Pancreas (tissue), 10 donors: ENCODE measurements at places on chromosomes 16 and 17. TPM values are rescaled to one million over a fixed set of nuclear protein-coding genes. Genes with fewer than 3 reads are reported as not detected.

DNA sequence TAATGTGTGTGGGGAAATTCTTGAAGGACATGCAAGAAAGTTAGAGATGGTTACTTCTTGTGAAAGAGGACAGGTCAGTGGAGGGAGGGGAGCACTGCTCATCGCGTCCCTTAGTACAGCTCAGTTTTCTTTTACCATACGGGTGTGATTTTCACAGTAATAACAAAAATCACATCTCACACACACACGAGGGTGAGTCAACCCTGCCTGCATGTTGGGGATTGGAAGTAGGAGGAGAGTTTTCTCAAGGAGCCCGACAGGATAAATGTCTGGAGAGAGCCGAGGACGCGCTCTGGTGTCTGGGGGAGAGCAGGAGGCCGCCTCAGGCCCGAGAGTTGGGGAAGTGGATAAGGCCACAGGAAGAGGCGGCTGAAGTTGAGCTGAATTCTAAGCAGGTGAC lies 16.4 kb downstream of the PLCD3 start:
- no peak for DNase-seq

GRCh38 chr16:72025404-72026114 lies 17.0 kb downstream of the DHODH start:
- DNase-seq = no peak

- no peak for DNase-seq
Observed at GRCh38 chr16:85735225-85735635, 15.7 kb downstream of the C16orf74 start.

GRCh38 chr16:868846-869822 lies 68.6 kb upstream of the GNG13 start:
- DNase-seq = no peak

DNA sequence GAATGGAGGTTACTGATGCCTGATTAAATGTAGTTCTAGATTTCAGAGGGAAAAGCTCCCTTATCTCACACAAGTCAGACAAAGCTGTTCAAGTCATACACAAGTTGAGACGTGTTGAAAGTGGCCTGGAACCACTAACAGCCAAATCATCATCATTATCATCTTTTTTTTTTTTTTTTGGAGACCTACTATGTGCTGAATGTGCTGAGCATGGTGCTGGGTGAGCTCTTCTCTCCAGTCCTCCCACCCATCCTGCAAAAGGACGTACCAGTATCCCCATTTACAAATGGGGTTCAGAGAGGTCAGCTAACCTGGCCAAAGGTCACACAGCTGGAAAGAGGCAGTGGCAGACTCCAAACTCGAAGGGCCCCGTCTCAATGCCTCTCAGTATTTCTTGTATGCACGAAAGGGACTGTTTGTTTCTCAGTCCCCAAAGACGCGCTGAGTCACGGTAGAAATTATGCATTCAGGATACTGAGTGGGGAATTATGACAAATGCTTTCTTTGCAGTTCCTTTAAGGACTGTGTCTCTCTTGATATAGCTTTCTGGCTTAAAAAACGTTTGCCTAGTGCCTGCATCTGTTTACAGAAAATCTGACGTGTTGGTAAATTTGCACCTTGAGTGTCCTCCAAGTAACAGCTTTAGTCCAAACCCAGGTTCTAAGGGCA lies 235.5 kb downstream of the XYLT1 start:
- no peak for DNase-seq

GRCh38 chr17:65455972-65456343 lies 105.5 kb downstream of the AXIN2 start:
- DNase-seq = no peak

- DNase-seq = no peak
Observed at GRCh38 chr17:72266112-72266775, 145.4 kb downstream of the SOX9 start.

DNA sequence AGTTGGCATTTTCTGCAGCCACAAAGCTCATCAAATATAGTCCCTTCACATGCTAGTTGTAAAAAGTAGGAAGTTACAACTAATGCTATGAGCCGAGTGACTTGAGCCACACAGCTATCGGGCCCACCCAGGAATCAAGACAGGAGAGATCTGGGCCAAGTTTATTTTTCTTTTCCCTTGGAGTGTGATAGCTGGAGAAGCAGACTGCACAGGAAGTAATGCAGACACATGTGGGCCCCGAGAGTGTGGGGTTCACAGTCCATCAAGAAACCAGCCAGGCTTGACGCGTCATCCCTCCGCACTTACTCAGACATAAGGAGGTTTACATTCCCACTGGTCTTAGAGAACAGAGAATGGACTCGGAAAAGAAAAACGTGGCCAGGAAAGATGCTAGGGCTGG lies 403.1 kb upstream of the CDH11 start:
- no peak for DNase-seq

DNA sequence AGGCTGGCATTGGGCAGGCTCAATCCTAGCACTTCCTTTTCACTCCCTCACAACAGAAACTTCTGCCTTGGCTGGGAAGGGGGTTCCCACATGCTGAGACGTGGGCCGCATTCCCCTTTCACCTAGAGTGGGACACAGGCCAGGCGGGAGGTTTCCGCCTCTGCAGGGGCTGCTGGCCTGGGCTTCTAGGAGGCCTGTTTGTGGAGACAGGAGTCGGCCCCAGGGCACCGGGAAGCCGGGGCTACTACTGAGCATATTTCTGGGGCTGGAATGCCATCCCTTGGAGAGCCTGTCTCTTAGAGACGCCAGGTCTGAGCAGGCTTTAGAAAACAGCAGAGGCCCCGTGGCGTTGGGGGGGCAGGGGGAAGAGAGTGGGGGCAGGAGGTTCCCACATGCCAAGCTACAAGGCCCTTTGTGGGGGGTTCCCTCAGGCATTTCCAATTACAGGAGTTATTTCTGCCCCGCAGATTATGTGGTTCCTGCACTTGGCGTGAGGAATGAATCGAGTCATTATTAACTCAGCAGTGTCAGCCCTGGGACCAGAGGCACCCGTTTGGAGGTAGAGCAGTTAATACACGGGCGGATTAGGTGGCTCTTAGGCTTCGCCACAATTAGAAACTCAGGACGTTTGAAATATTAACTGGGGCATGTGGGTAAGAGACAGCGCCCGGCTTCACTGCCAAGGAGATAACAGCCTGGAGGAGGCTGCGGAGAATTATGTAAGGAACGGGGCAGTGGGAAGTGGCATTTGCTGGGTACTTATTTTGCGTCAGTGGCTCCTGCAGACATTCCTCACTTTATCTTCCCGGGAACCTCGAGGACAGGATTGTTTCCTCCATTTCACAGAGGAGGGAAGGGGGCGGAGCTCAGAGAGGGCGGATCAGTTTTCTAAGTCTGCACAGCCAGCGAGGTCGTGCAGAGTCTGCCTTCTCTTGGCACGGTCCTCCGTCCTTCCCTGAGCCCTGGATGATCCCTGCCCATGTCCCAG lies 162.5 kb downstream of the MAF start:
- peak; percentile 29 for DNase-seq

- DNase-seq = peak; percentile 84
Observed at GRCh38 chr16:73172241-73172972, 124.5 kb upstream of the ZFHX3 start.

GRCh38 chr17:46889992-46890564 lies 32.9 kb upstream of the GOSR2 start:
- DNase-seq = no peak

DNA sequence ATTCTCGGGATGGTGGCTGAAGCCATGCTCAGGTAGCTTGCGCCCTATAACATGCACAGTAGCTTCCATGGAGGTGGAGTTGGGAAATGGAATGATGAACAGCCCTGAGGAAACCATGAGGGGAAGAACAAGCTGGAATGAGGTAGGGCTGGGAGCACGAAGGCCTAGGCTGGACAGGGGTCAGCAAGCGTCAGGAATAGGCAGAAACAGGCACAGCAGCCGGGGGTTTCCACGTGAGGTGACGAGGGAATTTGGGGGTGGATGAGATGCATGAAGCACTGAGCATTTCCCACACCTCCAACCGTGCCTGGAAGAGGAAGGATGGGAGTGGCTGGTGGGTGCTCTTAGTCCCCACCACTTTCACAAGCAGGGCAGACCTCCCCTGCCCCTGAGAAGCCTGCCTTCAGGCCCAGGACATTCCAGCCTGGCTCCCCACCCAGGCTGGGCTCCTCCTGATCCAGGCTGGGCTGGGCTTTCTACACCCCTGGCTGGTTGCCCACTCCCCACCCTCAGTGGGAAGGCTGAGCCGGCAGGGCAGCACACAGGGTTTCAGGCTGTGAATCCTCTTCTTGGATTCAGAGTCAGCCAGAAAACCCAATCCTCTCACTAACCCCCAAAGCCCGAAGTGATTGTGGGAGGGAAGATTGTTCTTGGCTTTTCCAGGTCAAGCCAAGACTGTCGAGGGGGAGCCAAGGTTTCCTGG lies 21.9 kb downstream of the PLEKHG4 start:
- no peak for DNase-seq

DNA sequence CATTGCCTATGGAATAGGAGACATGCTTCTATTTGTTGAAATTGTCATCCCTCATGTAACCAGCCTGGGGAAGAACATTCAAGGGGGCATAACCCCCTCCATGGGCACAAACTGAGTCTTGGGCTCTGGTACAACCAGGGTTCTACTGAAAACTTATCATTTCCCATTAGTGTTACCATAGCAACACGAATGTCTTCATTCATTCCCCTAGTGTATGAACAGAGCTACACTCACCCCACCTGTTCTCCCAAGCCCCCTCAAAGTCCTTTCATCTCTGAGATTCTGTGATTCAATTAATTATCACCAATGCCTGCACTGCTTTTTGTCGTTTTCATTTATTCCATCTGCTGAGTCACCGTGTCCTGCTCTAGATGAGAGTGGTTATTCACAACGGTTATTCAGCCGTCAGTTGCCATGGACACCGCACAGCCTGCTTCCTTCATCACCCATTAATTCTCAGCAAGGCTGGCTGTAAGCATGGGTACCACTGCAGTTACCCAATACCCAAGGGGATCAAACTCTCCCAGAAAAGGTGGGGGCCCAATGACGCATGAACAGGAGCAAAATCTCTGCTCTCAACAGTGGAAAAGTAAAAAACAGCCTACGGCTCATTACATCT lies 1.6 kb upstream of the GAST start:
- no peak for DNase-seq

- no peak for DNase-seq
Observed at GRCh38 chr17:8072729-8073461, 14.6 kb downstream of the ALOX12B start.

DNA sequence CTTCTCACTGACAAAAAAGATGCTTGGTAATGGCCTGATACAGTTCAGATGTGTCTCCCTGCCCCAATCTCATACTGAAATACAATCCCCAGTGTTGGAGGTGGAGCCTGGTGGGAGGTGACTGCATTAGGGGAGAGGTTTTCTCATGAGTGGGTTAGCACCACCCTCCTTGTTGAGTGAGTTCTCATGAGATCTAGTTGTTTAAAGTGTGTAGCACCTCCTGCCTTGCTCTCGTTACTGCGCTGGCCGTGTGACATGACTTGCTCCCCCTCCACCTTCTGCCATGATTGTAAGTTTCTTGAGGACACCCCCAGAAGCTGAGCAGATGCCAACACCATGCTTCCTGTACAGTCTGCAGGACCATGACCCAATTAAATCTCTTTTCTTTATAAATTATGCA lies 5.0 kb downstream of the TSR1 start:
- DNase-seq = no peak

DNA sequence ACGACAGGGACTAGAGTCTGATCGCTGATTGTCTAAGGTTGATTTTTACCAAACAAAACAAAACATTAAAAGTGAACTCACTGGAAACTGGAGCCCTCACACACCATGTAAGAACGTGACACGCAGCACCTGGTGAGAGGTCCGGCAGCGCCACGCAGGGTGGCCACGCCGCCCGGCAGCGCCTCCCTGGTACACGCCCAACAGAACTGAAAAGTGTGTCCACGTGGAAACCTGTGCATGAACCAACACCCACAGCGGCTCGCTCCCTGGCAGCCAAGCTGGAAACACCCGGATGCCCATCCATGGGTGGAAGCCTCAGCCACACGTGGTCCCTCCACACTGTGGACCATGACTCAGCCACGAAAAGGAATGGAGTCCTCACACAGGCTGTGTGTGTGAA lies 9.1 kb downstream of the GALNS start:
- no peak for DNase-seq

DNA sequence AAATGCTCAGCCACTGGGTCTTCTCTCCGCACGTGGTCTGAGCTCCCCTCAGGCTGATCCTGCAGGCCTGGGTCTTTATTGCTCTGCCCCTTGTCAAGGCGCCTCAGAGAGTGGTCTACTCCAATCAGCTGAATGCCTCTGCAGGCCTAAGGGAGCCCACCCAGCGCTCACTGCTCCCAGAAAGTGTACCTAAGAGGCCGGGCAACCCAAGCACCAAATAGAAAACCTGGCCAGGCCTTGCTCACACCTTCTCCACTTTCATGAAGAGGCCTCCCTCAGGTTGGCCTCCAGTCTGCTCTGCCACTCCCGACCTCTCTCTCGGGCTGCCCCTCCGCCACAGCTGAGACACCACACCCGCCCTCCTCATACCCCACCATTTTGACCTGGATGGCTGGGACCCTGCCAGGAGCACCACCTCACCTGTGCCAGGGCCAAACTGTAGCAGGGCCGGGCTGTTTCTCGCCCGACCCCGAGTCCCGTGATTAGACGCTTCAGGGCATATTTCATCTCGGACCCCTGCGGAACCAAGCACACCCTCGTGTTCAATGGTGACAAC lies 665 bp downstream of the MYBBP1A start:
- DNase-seq = peak; percentile 60

- no peak for DNase-seq
Observed at GRCh38 chr17:50559674-50560184, 786 bp upstream of the CACNA1G start.

DNA sequence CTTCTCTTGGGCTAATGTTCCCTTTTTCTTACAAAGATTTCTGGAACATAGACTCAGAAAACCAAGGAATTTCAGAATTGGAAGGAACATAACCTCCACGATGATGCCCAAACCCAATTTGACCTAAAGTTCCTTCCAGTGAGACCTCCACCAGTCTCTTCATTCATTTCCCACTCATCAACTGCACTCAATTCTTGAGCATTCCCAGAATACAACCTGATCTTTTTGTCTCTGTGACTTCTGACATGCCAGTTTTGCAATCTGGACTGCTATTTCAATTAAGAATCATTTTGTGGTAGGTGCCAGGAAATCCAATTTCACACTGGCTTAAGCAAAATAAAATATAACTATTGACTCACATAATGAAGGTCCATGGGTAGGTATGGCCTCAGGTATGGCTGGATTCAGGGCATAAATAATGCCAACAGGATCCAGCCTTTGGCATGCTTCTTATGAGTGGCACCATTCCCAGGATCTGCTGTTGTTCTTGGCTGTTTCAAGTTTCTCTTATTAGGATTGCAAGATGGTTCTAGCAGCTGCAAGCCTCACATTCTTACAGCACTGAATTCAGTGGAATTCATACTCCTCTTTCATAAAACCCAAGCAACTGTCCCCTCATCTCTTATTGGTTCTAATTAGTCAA lies 184.3 kb downstream of the HS3ST4 start:
- DNase-seq = no peak

The OR2C1 gene
- 0.05 TPM for polyA plus RNA-seq

The HOXB6 gene
- 1.8 TPM for polyA plus RNA-seq

The ALOXE3 gene
- polyA plus RNA-seq = not detected

The PIPOX gene
- polyA plus RNA-seq = 1.3 TPM

The GAS2L2 gene
- polyA plus RNA-seq = not detected

The PYY gene
- 1.1 TPM for polyA plus RNA-seq

The CCDC200 gene
- 0.26 TPM for polyA plus RNA-seq
